NCI-H524 treated with DMSO at 0.1 percent for 48 hours (cell line): ENCODE measurements at places on chromosomes 6 and 20.

DNA sequence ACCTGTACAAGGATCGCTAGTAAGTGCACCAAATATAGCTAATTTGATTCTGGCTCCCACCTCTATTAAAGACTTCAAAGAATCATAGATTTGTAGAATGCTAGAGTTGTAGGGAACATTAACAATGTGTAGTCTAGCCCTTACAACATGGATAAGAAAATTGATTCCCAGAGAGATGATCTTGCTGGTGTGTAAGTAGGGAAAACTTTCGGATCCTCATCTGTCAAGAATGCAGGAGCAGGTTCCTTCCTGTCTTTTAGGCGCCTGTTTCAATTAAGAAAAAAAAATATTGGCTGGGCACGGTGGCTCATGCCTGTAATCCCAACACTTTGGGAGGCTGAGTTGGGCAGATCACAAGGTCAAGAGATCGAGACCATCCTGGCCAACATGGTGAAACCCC is 12.3 kb upstream of the RNF39 start:
- no peak for DNase-seq

GRCh38 chr20:61347443-61347842 is 95.4 kb downstream of the CDH4 start:
- DNase-seq: no peak

GRCh38 chr6:136012198-136012887 is 160.8 kb downstream of the PDE7B start:
- DNase-seq: no peak

DNA sequence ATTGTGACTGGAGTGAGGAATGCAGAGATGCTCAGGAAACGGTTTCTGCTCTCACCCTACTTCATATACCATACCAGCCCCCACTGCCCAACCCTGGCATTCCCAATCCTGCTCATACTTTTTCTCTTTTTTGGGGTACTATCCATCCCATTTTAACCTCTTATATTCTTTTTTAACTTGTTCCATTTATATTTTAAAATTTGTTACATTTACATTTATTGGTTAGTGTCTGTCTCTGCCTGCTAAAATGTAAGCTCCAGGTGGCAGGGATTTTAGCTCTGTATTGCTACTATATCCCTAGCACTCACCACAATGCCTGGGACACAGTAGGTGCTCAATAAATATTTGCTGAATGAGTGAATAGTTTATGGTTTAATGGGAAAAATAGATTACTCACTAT is 8.1 kb downstream of the FERMT1 start:
- no peak for DNase-seq

GRCh38 chr6:164107297-164107995 is 692.9 kb downstream of the QKI start:
- DNase-seq: no peak

DNA sequence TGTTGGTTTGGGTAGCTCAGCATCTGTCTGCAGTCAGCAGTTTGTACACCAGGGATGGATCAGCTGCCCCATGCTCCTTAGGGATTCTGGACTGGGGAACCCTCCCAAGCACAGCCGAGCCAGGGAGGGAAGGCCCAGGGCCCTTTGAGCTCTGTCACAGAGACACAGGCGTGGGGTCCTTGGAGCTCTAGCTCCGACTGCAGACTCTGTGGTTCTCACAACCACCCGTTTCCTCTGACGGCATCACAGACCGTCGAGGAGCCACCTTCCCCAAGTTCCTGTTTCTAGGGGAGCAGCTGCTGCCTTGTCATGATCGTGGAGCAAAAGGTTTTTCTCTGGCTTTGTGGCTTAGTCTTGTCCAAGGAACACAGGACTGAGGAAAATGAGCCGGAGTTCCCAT is at the start of gene SLA2:
Gene SLA2, minus strand, starts transcription at position 199 of the 400 bp plus-strand sequence. CDS start 4,861 bp downstream, outside the sequence.
- DNase-seq: no peak

DNA sequence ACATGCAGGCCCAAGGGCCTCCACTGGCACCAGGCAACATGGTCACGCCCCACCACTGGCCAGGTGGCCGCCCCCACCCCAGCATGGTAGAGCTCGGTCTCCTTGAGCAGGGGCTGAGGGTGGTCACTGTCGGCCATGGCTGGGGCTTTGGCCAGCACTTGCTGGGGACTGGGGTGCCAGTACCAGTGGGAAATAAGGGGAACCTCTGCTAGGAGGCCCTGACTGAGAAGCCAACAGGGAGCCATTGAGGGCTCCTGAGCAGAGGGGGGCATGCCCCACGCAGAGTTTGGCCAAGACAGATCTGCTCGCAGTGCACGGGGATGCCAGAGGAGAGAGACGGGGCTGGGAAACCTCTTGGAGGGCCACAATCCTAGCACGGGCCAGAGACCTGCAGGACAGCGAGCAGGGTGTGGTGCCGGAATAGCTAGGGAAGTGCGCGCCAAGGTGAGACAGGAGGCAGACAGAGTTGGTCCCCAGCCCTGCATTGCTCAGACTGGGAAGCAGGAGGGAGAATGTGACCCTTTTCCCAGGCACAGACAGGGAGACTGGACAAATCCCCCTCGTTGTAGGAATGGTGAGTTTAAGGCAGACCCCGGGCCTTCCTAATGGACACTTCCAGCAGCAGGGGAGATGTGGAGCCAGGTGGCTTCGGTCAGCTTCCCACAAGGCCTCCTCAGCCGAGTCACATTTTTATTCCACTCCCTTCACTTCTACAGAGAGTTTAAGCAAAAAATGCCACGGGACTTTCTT is 179.0 kb upstream of the CST7 start:
- no peak for DNase-seq

DNA sequence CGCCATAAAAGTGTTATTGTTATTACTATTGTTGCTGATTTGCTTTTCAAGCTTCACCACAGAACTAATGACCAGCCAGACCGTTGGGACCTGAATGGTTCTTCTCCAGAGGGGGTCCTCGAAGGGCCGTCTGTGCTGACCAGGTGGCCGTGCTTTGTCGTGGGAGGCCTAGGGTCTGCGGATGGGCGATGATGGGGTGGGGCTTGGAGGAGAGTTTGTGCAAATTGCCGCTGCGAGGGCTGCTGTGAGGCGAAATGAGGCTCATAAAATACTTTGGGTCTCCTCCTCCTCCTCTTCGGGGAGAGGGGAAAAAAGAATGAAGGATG is 6.0 kb upstream of the ZBTB22 start:
- DNase-seq: no peak

- no peak for DNase-seq
Observed at GRCh38 chr6:4463236-4463635, 313.0 kb upstream of the CDYL start.

- DNase-seq: no peak
Observed at GRCh38 chr6:148704400-148705246, 42.2 kb upstream of the UST start.

GRCh38 chr6:146955570-146955969 is 248.6 kb upstream of the STXBP5 start:
- no peak for DNase-seq

GRCh38 chr6:5335020-5335419 is 73.7 kb downstream of the FARS2 start:
- no peak for DNase-seq

- DNase-seq: peak; percentile 53
Observed at GRCh38 chr20:48731536-48731935, 96.3 kb downstream of the PREX1 start.

DNA sequence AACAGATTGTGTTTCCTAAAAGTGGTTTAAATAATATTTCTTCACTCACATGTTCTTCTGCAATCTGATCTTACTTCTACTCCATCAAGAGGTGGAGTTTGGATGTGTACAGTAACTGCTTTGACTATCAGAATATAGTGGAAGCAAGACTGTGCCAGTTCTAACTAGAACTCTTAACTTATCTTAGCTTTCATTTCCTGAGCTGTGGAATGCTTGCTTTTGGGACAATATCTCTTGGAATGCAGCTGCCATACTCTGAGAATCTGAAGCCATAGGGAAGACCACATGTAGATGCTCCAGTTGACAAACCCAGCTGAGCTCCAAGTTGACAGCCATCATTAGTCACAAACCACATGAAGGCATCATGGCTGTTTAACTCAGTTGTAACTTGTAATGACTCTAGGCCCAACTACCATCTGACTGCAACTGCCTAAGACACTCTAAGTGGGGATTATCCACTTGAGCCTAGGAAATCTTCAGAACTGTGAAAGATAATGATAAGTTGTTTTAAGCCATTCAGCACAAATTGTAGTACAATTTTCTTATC is 40.8 kb upstream of the MAN1A1 start:
- peak; percentile 91 for DNase-seq

DNA sequence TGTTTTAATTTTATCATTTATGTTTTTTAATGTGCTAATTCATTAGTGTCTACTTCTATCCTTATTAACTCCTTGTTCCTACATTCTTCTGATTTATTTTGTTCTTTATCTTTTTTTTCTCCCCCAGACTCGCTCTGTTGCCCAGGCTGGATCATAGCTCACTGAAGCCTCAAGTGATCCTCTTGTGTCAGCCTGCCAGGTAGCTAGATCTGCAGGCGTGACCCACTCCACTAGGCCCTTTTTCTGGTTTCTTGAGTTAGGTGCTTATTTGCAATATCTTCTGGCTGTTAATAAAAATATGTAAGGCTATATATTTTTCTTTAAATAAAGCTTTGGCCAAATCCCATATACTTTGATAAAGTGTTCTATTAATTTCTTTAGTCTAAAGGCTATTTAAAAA is 2.8 kb downstream of the TAF11 start:
- no peak for DNase-seq

DNA sequence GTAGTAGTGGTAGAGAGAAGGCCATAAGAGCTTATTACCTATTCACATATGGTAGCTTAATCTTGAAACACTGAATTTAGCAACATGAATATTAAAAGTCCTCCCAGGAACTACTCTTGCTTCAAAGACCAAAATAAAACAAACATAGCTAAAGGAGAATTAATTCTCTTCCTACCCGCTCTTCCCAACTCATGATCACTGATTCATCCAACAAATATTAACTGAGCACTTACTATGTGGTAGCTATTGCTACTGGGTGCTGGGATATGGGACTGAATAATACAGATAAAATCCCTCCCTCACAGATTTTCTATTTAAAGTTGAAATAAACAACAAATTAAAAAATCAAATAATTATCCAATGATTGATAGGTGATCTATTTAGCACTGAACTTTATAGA is 287.1 kb downstream of the BTBD9 start:
- DNase-seq: no peak

GRCh38 chr6:11475016-11475415 is 62.5 kb upstream of the TMEM170B start:
- no peak for DNase-seq

DNA sequence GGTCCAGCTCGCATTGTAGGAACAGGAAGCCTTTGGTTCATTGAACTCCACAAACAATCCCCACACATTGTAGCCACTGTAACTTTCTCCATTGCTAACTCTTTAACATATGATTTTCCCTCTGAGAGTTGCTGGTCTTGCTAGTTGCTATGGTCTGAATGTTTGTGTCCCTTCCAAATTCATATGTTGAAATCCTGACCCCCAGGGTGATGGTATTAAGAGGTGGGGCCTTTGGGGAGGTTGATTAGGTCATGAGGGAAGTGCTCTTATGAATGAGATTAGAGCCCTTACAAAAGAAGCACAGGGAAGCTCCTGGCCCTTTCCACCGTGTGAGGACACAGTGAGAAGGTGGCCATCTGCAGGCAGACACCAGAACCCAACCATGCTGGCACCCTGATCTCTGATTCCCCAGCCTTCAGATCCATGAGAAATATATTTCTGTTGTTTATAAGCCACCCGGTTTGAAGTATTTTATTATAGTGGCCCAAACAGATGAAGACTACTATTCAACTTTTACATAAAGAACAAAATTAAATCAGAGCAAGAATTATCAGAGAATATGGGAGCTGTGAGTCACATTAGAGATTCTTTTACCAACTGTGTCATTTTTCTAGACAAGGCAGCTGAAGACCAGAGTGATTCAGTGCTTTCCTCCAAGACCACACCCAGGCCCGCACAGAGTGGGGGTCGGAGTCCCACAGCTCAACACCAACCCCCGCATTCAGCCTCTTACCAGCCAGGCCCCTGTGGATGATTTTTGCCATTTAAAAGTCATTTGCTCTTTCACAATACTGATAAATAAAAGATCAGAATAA is 143.0 kb downstream of the SAMD5 start:
- no peak for DNase-seq

- no peak for DNase-seq
Observed at GRCh38 chr6:157684620-157685299, 138.3 kb upstream of the SNX9 start.

GRCh38 chr6:88870717-88871330 is 92.6 kb downstream of the RNGTT start:
- DNase-seq: peak; percentile 56

DNA sequence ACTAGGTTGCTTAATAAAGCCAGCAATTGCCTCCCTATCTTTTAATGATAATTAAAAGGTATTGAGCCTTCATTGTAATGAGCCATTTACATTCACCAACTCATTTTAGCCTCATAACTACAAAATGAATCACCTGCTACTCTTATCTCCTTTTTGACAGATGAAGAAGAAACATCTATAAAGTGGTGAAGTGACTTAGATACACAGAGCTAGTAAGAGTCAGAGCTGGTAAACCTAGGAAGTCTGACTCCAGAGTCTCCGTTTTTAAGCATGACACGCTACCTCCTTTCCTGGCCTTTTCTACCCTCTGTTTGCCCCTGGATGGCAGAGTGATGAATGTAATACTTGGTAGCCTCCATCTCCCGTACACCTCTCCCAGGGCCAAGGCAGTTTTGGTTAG is 93.5 kb downstream of the SPTLC3 start:
- DNase-seq: no peak

DNA sequence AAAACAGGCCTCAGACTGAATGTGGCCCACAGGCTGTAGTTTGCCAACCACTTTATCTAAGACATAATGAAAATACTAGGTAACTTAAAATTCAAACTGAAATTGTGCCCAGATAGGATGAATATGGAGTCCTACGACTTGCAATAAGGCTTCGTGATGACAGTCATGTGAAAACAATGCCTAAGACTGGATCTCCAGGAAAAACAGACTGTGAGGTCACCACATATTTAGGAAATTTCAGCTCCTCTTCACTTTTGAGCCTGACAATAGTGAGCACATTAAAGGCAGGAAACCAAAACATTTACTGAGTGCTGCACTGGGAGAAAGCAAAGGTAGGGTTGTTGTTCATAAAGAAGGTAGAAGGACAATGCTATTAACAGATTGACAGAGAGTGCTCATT is 50.0 kb downstream of the RTN4IP1 start:
- DNase-seq: no peak

DNA sequence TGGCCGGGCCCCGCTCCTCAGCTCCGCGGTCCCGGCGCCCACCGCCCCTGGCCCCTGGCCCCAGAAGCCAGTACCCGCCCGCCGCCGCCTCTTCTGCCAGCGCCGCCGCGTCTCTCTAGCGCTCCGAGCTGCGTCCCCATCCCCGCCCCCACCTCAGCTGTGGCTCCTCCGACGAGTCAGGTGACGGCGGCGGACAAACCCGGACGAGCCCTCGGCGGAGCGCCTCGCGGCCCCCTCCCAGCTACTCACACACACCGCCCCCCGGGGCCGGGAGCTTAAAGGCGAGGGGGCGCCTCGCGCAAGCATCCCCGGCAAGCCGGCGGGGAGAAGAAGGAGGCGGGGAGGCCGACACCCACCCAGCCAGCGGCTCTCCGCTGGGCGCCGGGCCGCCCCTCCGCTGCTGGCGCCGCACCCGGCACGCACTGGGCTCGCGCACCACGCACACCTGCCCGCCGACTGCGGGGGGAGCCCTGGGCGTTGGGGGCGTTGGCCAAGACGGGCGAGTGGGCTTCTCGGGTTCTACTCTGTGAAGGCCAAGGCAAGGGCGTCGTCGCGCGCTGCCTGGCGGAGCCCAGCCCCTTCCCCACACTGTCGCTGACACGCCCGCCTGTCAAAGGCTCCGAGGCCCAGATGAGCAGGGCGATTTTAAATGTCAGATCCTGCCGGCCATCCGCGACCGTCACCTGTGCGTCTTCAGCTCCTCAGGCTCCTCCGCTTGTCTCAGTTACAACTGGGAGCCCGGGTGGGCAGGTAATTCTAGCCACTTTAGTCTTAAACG is at the start of gene SNAP91:
Gene SNAP91, minus strand, starts transcription at position 132 of the 778 bp plus-strand sequence. CDS start 1,174 bp downstream, outside the sequence.
- DNase-seq: peak; percentile 53
